ENCODE measurements at places on chromosomes 3 and 15.
A peak's percentile ranks its signal among the peaks of the same experiment; 100 is the strongest.

- no peak for DNase-seq
Measured at GRCh38 chr3:13276438-13277195, 143.5 kb downstream of the NUP210 start.

GRCh38 chr3:182435860-182436259 lies 357.4 kb upstream of the ATP11B start:
- DNase-seq = no peak

DNA sequence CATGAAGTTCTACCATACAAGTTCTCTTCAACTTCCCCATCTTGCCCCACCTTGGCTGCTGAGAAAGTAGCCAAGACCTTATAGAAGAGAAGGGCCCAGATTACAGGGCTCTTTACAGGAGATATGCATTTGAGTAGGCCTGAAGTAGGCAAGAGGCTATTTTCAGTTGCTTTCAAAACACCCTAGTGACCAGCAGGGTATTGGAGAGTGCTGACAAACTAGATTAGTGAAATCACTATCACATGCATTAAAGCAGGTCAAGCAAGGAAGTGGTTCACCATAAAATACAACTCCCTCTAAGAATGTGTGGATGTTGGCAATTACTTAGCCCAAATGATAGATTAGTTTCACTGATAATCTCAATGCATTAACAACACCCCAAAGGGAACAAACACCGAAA lies 2.7 kb upstream of the LZTFL1 start:
- no peak for DNase-seq

DNA sequence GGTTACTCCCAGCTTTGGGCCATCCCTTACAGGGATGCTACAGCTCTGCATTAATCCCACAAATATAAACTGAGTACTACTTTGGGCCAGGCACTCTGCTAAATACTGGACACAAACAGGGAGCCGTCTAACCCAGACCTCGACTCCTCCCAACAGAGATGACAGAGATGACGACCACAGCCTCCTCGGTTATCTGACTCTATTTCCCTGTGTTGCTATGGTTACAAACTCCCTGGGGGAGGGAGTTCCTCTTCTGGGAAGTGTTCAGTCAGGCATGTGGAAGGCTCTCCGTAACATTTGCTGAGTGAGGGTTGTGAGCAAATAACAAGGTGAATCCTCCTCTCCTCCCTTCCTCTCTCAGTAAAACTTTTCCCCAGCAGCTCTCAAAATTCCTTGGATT lies 6.7 kb upstream of the CMTM7 start:
- DNase-seq = no peak

GRCh38 chr15:52006702-52007340 lies 12.2 kb upstream of the MAPK6 start:
- no peak for DNase-seq

DNA sequence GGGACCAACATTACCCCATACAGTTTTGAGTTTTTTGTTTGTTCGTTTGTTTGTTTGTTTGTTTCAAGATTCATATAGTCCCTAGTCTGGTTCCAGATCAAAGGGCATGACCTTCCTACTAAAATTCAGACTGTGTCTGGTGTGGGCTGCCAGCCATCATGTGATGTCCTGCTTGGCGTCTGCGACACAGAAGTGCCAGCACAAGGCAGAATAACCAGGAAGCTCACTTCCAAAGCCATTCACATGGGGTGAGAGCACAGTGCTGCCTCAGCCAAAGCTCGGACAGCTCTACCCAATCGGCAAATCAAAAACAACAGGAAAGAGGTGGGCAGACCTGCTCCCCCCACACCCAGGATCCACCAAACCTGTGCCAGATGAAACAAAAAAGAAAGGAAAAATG lies 142.6 kb upstream of the THBS1 start:
- no peak for DNase-seq

DNA sequence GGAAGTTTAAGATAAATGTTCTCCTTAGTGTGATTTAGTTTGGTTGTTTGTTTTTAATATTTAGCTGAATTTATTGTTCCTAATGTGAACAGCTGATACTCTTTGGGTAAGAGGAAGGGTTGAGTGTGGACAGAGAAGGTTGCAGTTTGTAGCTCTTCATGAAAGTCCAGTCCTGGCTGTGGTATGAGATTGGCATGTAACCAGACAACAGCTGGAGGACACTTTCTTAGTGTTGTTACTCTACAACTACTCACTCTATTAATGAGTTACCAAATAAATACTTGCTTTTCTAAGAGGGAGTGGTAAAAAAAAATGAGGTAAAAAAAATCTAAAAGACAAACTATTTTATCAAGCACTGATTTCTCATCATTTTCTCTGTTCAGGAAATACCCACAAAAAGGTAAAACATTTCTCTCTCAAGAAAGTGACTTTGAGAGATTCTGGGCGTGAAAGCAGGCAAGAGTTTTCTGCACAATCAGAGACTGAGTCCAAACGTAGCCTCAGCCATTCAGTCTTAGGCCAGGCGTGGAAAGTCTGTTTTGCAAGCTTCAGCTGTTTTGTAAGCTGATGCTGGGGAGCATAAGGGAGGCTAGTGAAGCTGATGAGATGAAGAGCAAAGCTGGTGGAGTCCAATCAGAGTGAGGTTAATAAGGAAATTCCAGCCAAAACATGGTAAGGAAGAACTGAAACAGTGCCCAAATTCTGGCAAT lies 138.5 kb upstream of the ARPP21 start:
- DNase-seq = no peak

DNA sequence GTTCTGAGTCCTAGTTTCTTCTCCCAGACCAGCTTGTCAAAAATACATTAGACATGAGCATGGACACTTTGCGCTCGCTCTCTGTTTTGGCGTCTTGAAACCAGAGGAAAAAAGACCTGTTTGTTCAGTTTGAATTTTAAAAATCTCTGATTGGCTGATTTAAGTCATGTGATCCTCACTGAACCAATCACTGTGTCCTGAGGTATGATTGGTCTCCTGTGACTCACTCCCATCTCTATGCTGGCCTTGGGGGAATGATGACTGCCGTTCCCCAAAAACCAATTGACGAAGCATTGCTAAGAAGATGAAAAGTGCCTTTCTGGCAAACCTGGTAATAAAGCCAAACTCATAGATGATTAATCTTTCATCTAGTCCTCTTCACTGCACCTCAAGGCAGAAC lies 256.5 kb downstream of the IL5RA start:
- no peak for DNase-seq

- no peak for DNase-seq
Measured at GRCh38 chr15:69170597-69170996, 10.2 kb downstream of the GLCE start.

- DNase-seq = no peak
Measured at GRCh38 chr15:33211176-33211808, 16.8 kb upstream of the FMN1 start.

- peak; percentile 45 for DNase-seq
Measured at GRCh38 chr3:149879872-149880271, 66.9 kb downstream of the RNF13 start.

DNA sequence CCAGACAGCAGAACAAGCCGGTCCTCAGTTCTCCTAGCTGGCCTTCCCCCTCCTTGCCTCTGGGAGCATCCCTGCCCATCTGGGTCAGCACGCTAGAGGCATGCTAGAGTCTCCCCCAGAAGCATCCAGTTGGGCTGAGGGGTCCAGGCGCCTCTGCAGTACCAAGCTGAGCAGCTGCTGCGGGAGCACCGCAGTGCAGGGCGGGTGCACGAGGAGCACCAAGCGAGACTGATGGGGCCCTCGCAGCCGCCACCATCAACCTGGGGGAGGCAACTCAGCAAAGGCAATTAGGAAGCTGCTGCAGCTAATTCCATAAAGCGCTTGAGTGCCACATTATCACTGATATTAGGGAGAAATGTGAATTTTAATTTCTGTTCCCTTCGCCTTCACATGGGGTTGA lies 12.4 kb downstream of the CACNA2D3 start:
- DNase-seq = no peak

- DNase-seq = no peak
Measured at GRCh38 chr3:99366663-99367429, 271.5 kb upstream of the COL8A1 start.

DNA sequence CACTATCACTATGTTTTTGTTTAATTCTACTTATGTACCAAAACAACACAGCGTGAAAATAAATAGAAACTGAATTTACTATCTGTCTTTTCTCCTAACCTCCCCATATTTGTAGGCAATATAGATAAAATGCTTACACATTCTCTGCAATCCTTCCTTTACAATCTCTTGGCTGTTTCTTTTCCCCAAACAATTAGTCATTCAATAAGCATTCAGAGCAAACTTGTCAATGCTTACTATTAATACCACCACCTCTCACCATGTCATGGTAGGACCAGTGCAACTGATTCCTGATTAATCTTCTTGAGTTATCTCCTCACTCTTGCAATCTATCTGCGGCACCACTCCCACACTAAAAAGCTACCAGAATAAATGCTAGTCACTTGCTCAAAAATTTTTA lies 74.0 kb upstream of the TTBK2 start:
- no peak for DNase-seq

- no peak for DNase-seq
Measured at GRCh38 chr3:124586126-124587052, 143.9 kb upstream of the UMPS start.

DNA sequence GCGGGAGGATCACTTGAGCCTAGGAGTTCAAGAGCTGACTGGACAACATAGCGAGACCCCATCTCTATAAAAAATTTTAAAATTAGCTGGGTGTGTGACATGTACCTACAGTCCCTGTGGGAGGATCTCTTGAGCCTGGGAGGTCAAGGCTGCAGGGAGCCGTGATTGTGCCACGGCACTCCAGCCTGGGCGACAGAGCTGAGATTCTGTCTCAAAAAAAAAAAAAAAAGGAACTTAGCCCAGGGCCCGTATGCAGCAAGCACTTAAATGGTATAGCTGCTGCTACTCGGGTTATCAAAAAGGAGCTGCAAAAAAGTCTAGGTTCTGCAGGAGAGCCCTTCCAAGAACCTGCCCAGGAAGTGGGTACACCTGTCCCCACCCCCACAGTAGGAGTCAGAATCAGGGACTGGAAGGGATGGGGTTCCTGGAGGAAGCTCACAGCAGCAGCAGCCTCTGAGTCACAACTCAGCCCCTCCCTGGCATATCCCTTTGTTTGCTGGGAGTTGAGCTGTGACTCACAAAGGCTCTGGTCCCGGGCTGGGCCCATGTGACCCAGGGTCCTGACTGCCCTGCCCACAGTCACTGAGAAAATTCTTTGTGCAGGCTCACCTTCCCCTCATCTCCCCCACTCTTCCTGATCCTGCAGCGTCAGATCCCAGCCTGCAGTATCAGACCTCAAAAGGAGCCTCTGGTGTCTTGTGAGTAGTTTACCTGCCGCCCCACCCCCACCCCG lies at the start of gene SPATA12:
SPATA12 (plus strand) TSS at position 576 of the 733 bp plus-strand sequence. CDS start 13,031 bp downstream, outside the sequence.
- peak; percentile 96 for DNase-seq

DNA sequence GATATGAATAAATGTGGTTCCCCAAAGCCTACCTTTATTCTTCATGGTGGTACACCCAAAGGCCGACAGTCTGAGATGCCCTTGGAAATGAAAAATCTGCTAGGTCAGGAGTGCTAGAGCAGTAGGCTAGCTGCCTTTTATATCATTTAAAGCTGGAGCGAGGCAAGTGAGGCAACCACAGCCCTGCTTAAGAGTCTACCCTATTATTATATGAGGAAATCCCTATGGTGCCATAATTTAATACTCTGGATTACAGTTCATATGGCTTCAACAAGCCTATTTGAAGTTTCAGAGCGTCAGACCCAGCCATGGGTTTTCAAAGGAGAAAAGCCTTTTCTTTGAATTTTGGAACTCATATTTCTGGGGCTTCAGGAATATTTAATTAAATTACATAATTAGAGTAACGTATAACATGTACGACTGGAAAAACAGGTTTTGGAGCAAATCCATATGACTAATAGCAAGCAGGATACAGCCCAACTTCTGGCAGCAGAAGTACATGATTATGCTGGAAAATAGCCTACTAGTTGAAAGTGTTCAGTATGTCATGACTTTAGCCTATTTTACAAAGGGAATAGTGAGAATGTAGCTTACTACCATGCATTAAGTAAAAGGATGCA lies 18.0 kb upstream of the SLTM start:
- no peak for DNase-seq

GRCh38 chr15:27500206-27500605 lies 529.2 kb downstream of the GABRG3 start:
- DNase-seq = no peak

- DNase-seq = peak; percentile 65
Measured at GRCh38 chr15:40999190-40999589, 45.9 kb downstream of the CHAC1 start.

DNA sequence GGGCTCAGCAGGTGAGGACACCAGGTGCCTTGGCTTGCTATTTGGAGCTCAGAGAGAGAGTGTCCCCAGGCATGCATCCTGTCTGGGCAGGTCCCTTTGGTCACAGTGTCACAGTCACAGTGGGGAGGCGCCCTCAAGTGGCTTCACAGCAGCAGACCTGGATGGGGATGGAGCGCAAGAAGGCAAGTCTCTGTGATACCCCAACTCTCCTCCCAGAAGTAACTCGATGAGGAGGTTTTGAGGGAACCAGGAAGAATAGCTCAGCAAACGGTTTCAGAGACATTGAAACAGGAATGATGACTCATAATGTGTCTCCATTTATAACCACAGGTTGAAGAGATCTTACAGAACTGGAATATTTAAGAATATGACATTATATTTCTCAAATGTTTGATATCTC lies 66.5 kb upstream of the SH3GL3 start:
- DNase-seq = peak; percentile 81

DNA sequence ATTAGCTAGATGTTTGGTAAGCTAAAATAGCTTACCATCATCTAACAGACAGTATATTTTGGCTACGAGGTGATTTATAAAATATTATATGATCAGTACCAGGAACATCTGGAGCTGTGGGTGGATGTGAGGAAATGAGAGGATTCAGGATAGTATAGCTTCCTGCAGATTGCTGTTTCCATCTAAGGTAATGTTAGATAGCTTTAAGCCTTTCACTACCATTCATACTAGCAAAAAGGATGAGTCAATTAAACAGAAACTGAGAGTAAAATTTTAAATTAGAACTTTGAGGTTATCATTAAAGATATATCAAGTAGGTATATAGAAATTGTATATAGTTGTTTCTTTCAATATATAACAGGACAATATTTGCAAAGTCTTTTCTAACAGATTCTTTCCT lies 8.0 kb downstream of the ZBTB20 start:
- no peak for DNase-seq

GRCh38 chr3:58404396-58404795 lies 29.2 kb downstream of the PDHB start:
- no peak for DNase-seq

DNA sequence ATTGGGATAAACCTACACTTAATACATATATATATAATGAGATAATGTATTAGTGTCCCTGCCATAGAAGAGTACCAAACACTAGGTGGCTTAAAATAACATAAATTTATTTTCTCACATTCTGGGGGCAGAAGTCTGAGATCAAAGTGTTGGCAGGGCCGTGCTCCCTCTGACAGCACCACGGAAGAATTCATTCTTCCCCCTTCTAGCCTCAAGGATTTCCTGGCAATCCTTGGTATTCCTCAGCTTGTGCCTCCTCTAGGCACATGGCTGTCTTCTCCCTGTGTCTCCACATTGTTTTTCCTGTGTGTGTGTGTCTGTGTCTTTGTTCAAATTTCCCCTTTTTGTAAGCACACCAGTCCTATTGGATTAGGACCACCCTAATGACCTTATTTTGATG lies 115.2 kb upstream of the AGBL1 start:
- no peak for DNase-seq

GRCh38 chr3:187242435-187242834 lies 45.1 kb downstream of the RTP1 start:
- no peak for DNase-seq

Measured in HTR-8/SVneo (cell line).